Stimulated activated CD8-positive, alpha-beta memory T cell treated with anti-CD3 and anti-CD28 coated beads, Interleukin-15, amount 100 ng/mL, for 1 hour (primary cell): ENCODE measurements at places on chromosomes 4 and X.

- no peak for DNase-seq
These were observed 32.0 kb upstream of the SPON2 start for GRCh38 chr4:1204286-1204827.

DNA sequence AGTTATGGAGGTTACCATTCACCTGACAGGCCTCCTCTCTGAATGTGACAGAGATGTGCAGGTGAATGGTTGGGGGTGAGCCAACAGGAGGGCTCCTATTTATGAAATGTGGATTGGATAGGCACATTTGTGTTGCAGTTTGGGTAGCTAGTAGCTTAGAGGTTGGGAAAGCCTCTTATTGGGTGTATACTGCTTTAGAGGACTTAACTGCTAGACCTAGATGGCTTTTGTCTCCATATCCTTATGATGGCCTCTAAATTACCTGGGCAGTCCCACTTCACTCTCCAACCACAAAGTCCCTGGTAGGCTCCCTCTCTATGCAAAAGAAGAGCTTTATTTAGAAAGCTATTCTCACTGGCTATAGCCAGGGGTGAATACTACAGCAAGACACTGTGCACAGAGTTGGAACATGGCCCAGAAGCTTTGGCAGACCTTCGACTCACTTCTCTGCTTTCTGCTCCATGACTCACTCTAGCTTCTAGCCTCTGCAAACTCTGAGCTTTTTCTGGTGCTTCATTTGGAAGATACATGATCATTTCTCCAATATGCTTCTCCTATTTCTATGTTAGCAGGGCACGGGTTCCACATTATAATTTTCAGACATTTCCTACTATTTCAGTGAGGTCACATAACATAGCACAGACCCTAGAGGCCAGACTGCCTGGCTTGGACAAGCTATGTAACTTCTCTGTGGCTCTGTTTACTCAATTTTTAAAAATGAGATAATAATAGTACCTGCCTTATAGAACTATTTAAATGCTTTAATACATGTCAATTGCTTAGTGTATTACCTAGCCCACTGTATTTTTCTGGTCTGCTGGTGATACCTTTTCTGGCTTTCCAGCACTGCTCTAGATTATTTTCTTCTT is 6.0 kb upstream of the VGLL1 start:
- no peak for DNase-seq

GRCh38 chr4:67566335-67566734 is 7.8 kb downstream of the STAP1 start:
- DNase-seq = no peak

DNA sequence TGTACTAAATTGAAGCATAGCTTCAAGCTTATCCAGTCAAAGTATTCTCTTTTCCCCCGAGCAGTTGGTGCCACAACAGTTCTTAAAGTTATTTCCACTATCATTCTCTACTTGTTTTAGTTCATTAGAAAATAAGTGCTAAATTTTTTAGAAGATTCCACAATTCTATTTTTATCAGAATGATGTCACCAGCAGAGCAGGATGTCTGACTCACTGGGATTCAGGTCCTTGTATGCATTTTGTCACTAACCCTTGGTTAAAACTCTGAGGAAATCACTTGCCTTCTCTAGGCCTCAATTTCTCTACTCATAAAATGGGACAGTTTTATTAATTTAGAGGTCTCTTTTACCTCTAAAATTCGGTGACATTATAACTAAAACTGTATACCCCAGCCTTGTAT is 3.4 kb downstream of the DDX53 start:
- no peak for DNase-seq

DNA sequence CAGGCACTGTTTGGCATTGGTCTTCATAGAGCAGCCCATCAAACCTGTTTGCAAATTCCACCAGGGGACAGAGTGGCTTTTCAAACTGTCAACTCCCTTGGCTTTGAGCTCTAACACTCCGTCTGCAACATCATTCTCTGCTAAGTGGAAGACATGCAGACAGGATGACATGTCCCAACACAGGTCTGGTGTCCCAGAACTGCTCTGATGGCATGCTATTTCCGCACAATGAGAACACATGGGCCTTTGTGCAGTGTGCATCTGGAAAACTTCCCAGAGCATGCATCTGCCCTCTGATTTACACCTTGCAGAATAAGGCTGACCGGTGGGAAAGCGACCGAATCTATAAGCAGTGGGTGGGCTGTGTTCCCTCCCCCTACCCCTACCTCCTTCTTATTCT is 212.8 kb upstream of the GYPA start:
- DNase-seq = no peak

DNA sequence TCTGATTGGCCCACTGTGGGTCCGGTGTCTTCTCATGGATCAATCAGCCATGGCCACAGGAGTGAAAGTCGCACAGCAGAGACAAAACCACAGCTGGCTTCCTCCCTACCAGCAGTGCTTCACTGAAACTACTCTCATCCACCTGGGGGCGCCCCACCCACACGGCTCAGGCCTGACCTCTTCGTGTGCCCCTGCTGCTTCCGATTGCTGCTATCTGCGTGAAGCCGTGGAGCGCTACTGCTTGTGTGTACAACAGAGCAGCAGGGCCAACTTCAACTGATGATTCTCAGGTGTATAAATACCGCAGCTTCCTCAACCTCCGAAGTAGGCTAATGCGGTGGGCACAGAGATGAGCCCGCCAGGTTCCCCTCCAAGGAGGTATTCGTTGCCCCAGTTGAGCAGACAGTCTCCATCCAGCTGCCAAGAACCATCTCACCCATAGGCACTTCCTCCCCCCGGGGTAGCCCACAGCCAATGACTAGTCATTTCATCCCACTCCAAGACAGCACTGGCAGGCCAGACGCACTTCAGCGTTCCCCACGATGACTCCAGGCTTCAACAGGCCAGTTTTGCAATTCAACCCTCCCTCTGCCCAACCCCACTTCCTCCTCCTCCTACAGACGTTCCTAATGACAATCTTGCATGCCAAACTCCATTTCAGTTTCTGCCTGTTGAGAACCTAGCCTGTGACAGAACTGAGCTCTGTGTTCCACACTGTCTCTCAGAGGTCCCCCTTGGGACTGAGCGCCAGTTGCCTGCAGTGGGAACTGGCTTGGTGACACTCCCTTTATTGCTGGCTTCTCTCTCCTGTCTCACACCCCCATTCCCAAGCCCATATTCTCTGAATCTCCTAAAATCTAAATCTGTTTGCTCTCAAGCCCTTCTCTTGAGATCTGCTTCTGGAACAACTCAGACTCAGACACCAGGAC is 41.3 kb upstream of the ATP6AP2 start:
- peak; percentile 30 for DNase-seq

- no peak for DNase-seq
These were observed 139.5 kb downstream of the TBL1X start for GRCh38 chrX:9604111-9604907.

DNA sequence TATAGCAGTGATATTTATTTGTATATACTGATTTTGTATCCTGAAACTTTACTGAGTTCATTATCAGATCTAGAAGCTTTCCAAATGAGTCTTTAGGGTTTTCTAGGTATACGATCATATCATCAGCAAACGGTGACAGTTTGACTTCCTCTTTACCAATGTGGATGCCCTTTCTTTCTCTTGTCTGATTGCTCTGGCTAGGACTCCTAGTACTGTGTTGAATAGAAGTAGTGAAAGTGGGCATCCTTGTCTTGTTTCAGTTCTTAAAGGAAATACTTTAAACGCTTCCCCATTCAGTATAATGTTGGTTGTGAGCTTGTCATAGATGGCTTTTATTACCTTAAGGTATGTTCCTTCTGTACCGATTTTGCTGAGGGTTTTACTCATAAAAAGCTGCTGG is 37.5 kb downstream of the CBR4 start:
- DNase-seq = no peak

DNA sequence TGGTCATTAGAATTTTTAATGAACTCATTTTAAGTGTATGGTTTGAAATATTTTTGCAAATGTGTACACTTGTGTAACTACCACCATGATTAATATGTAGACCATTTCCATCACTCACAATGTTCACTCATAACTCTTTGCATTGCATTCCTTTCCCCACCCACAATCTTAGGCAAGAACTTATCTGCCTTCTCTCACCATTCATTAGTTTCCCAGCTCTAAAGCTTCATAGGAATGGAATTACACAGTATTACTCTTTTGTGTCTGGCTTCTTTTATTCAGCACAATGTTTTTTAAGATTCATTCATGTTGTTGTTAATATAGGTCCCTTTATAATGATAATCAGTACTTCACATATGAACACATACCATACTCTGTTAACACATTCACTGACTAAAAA is 106.1 kb downstream of the ARAP2 start:
- DNase-seq = no peak

GRCh38 chrX:8867406-8867805 is 66.2 kb upstream of the FAM9A start:
- DNase-seq = no peak

- no peak for DNase-seq
These were observed 9.1 kb upstream of the XAGE2 start for GRCh38 chrX:52359614-52360232.
